ENCODE measurements at places on chromosomes 3 and 15. TPM values are rescaled to one million over a fixed set of nuclear protein-coding genes. Genes with fewer than 3 reads are reported as not detected.

TAGLN3 gene
- 12.8 TPM for total RNA-seq

DNA sequence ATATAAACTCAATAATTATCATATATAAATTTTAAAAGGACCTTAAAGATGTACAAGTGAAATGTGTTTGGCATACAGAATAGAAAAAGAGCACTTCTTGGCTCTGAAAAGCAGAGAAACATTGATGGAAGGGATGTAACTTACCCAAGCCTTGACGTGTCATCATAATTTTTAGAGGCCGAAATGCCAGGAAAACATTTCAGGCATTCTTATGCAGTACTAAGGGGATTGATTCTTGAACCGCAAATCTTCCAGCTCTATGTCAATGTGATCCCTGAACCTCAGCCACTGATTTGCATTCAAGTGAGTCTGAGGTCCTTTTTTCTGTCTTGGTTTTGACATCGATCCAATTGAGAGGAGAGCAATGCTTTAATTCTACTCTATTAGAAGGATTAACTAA lies 97.8 kb downstream of the CLDN1 start:
- DNase-seq: no peak

- DNase-seq: peak; percentile 66
Observed at GRCh38 chr15:101088788-101089578, 162.9 kb downstream of the CHSY1 start.

ABHD5 gene
- total RNA-seq: 21.7 TPM

DNA sequence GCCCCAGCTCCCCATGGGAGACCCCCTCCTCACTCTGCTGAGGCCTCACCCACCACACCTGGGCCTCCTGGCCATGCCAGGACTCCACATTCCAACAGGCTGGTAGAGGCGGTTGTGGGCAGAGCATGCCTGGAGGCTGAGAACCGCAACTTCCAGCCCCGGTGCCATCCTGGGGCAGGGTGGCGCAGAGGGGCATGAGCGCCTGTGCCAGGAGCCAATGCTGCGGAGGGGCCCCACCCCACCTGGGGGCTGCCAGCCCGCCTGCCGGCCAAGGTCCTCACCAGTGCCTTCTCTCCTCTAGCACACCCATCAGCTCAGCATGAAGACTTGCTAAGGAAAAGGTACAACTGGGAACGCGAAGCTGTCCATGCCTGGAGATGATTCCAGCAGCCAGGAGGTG lies 34.3 kb upstream of the SLC6A6 start:
- DNase-seq: no peak

DNA sequence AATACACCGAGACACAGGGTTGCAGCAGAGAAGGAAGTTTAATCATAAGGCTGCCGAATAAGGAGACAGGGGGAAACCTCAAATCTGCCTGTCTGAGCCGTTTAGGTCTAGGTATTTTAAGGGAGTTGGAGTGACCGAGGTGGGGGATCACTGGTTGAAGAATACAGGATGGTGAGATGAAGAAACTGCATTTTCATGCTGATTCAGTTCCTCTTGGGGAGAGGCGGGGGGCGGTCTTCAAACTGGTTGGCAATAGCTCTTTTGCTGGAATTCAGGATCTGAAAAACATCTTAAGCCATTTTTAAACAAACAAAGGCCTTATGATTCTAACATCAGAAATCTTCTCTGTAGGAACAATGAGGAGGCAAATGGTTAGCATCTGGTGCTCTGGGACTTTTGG lies 699.5 kb upstream of the CFAP20DC start:
- DNase-seq: no peak

CBLB gene
- 47.1 TPM for total RNA-seq

RPL39L gene
- 3.9 TPM for total RNA-seq

GRCh38 chr3:61832375-61833229 lies 271.2 kb downstream of the PTPRG start:
- DNase-seq: no peak

DNAJA4 gene
- 20.7 TPM for total RNA-seq

- no peak for DNase-seq
Observed at GRCh38 chr3:194136519-194137007, 615 bp downstream of the HES1 start.

GRCh38 chr3:115932807-115933206 lies 309.5 kb downstream of the GAP43 start:
- no peak for DNase-seq

GRCh38 chr3:107285197-107285596 lies 92.0 kb upstream of the CCDC54 start:
- DNase-seq: no peak

- no peak for DNase-seq
Observed at GRCh38 chr15:31440754-31441311, 114.2 kb downstream of the KLF13 start.

GRCh38 chr3:150222691-150223489 lies 185.2 kb upstream of the TSC22D2 start:
- DNase-seq: no peak

RASGRP1 gene
- 0.78 TPM for total RNA-seq

DNA sequence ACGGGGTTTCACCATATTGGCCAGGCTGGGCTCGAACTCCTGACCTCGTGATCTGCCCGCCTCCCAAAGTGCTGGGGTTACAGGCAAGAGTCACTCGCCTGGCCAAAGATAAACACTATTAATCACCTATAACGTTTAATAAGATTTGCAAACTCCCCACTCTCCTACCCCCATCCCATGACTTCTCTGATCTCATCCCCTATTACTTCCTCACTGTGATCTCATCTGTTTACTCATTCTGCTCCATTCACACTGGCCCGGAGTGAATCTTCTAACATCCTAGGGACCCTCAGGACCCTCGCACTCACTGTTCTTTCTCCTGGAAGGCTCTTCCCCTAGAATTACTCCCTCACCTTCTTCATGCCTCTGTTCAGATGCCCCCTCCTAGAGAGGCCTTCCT lies 78.9 kb downstream of the DGKG start:
- no peak for DNase-seq

DNA sequence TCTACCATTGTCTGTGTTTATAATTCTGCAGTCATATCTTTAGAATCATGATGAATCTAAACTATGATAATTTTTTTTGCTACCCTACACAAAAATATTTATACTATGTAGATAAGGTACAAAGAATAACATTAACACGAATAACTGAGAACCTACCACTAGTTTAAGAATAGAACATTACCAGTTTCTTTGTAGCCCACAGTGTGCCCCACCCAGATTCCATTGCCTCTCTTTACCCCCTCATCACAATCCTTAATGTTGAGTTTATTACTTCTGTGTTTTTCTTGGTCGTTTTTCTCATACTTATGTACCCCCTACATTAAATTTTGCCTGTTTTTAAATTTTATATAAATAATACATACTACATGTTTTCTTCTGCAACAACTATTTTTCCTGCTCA lies 140.5 kb downstream of the BBX start:
- DNase-seq: no peak

AADAC gene
- 139 TPM for total RNA-seq

IMPG2 gene
- total RNA-seq: 0.17 TPM

RBPMS2 gene
- not detected for total RNA-seq

DNA sequence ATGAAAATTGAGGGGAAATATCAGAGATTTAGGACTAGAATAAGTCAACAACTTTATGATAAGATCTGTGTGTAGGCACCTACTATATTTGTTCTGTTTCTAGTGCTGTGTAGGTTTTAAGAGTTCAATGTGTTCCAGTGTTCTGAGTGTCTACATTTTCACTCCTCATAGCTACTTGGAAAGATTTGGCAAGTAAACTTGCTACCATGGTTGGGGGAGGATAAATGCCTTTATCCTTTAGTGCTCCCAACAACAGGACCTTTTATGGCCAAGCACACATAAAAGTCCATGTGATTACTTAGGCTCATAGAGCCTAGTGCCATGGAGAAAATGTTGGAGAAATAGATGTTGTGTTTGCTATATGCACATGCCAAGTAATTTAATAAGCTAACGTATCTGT lies 64.0 kb downstream of the LYSMD4 start:
- DNase-seq: no peak

- DNase-seq: no peak
Observed at GRCh38 chr3:106570426-106570825, 701.6 kb upstream of the CBLB start.

IL12A gene
- total RNA-seq: 0.15 TPM

RNU5B-1 gene
- total RNA-seq: 27.3 TPM

- DNase-seq: no peak
Observed at GRCh38 chr15:92111751-92112150, 258.2 kb downstream of the SLCO3A1 start.

DNA sequence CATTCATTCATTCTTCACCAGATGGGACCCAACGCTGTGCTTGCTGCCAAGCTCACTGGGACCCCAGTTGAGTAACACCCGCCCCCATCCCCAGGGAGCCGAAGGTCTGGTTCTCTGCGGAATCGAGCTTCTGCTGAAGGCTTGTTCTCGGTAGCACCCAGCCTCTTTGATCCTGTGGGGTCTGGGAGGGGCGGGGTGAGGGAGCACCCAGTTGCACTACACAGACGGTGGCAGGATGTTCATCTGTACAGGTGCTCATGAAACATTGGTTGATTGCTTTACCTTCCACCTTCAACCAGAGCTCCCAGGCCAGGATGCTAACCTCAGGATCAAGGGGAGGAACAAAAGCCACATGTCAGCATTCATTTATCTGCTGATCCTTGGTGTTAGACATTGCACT lies 77.7 kb upstream of the RGMA start:
- no peak for DNase-seq
